Dermis microvascular lymphatic vessel endothelial cell (primary cell): ENCODE measurements at places on chromosomes 3 and 15.

DNA sequence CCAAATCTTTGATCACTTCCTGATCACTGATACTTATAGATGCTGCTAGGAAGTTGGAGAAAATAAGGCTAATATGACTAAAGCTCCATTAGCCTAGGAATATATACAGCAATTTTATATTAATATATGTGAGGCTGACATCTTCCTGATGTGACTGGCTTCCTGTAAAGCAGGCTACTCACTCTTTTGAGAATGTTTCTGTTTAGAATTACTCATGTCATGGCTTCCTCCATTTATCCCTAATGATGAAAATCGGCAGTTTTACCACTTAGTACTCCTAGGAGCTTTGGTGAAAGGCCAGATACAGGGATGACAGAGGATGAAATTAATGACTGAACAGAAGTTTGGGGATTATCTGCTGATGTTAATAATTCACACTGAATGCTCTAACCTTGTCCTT lies 3.9 kb upstream of the MAP1A start:
- no peak for DNase-seq

GRCh38 chr3:127732879-127733350 lies 60.2 kb downstream of the ABTB1 start:
- DNase-seq: no peak

DNA sequence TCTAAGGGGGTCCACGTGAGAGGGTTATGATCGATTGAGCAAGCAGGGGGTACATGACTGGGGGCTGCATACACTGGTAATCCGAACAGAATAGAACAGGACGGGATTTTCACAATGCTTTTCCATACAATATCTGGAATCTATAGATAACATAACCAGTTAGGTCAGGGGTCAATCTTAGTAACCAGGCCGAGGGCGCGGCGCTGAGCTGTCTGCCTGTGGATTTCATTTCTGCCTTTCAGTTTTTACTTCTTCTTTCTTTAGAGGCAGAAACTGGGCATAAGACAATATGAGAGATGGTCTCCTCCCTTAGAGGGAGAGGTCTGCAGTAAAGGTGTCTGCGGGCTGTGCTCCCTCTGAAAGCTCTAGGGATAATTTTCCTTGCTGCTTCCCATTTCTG lies 261.3 kb downstream of the XXYLT1 start:
- no peak for DNase-seq

GRCh38 chr15:47599806-47600205 lies 117.5 kb upstream of the SEMA6D start:
- DNase-seq: no peak

GRCh38 chr3:12582730-12583129 lies 25.8 kb downstream of the MKRN2 start:
- DNase-seq: no peak
